ENCODE measurements at places on chromosomes 1 and 21.

DNA sequence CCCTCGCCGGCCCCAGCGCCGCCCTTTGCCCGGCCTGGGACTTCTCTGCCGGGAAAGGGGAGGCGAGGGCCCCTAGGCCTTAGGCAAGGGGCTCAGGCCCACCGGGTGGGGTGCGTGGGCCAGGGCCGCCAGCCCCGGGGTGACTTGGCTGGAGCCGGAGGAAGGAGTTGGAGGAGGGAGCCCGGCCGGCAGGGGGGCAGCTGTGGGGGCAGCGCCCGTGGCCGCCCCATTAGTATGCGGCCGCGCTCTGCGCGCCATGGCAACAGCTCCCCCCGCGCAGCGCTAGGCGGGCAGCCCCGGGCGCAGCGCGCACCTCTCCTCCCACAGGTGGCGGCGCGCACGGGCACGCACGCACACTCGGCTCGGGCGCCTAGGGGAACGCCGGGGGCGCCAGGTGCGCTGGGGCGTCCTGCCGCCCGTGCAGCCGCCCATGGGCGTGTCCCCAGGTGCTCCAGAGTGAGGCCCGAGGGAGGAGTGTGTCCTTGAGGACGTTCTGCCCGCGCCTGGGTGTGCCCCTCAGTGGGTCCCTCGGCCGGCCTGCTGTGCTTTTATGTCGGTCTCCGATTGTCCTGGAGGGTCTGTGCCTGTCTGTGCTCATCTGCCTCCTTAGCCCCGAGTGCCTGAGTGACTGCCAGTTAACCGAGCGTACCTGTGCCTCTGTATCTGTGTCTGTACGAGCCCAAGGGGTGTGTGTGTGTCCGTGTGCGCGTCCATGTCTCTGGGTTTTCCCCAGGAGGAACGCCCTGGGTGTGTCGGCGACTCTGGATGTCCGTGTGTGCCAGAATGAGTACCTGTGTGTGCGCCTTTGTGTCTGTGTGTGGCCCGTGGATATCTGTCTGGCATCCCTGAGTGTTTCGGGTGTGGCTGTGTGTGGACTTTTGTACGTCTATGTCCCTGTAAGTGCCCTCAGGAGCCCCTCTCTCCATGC is 38.2 kb upstream of the WASF2 start:
- DNase-seq = peak; percentile 66

- no peak for DNase-seq
These were observed 133.6 kb upstream of the SLC45A1 start for GRCh38 chr1:8184301-8184700.

- DNase-seq = no peak
These were observed 67.0 kb upstream of the PDE9A start for GRCh38 chr21:42586406-42586805.

DNA sequence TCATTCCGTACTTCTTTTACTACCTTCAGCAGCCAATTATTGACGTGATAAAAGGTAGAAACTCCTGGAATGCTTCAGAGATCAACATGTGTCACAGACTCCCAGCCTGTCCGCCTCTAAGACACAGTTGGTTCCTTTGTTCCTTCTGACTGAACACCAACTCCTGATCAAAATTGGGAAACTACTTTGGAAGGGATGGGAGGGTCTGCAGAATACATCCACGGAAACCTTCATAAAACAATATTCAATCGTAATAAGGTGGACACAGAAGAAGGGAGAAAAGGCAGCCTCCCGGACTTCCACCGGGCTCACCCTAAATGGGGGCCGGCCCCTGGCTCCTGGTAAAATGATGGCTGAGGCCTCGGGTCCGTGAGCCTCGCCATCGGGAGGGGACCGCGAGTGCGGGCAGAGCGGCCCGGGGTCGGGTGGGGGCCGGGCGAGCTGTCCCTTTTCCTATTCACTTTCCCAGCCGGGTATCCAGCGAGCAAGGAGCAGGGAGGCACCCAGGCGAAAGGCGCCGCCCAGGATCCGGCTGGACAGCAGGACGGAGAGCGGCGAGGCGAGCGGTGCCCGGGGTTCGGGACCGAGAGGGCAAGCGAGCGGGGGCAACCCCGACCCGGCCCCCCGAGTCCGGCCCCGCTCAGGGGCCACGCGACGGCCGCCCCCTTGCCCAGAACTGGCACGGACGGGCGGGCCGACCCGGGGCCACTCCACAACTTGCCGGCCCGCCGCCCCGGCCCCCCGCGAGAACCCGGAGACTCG is 805 bp downstream of the NRIP1 start:
- DNase-seq = no peak

DNA sequence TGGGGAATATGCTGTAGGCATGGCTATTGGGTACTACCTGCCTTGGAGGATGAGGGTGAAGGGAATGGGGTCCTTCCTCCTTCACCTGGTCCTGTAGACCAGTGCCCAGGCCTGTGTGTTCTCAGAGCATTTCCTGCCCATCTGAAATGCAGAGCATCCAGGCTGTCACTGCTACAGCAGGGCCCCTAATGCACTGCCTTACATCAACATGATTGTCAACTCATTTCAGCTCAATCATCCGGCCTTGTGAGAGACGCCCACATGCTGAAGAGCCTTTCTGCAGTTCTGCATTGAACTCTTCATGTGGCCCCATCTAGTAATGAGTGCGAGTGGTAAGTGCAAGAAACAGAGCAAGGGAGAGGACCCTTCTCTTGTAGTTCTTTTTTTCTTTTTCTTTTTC is 39.8 kb upstream of the SRP9 start:
- no peak for DNase-seq

- DNase-seq = no peak
These were observed 577.8 kb downstream of the BRINP3 start for GRCh38 chr1:189899686-189900425.

GRCh38 chr1:116585886-116586285 is 15.1 kb upstream of the CD58 start:
- no peak for DNase-seq

DNA sequence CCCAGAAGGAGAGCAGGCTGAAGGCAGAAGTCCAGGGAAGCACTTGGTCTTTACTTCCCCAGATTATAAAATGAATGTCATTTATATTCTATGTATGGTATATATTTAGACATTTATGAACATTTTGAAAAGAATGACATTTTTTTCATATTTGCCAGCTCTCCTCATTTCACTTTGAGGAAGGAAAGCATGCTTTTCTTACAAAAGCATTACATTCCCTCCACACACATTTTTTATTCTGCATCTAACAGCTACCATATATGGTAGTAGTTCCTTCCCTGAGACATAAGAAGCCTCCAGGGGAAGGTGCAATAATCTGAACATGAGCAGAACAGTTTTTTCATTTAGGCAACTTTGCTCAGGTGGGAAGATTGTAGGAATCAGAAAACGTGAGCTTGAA is 94.0 kb downstream of the LRRC7 start:
- DNase-seq = no peak
